ENCODE measurements at places on chromosomes 4 and X.

GRCh38 chr4:113593400-113594230, 167.9 kb downstream of the CAMK2D start:
- DNase-seq = no peak

GRCh38 chrX:68684919-68685304, 37.4 kb downstream of the STARD8 start:
- peak; percentile 11 for DNase-seq

DNA sequence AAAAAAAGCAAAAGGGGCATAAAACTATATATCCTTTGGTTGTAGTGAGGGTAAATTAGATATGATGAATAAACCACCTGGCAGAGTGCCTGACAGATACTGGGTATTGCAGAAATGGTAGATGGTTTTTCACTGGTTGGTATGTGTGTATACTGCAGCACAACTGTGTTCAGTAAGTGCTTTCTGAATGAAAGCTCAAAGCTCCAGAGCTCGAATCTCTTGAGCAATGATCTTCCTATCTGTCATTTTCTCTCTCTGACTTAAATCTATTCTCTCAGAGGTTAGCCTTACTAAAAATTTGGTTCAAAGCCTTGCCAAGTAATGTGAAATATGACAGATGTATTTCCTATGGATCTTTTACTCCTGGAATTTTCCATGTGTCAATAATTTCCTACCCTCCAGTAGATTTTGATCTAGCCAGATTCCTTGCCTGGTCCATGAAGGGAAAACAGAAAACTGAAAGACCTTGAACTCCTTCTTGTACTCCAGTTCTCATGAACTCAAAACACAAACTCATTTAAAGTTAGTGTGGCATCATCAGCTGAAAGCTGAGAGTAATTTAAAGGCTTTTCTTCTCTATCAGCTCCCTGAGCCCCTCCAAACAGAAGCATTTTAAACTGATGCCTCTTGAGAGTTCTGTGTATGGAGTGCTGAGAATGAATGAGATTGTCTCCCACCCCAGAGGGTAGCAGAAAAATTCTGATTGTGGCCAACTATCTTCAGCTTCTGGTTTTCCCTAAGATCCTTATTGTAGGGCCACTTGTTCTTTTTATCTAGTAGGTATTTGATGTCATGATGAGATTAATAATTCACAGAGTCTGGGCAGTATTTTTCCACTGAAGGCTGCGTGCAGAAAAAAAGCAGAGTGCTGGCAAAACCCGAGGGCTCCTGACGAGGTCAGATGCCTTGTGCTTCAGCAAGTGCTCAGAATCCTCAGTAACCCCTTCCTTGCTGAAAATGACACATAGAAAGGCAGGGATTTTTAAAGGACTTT, 363.4 kb upstream of the BOD1L1 start:
- no peak for DNase-seq

DNA sequence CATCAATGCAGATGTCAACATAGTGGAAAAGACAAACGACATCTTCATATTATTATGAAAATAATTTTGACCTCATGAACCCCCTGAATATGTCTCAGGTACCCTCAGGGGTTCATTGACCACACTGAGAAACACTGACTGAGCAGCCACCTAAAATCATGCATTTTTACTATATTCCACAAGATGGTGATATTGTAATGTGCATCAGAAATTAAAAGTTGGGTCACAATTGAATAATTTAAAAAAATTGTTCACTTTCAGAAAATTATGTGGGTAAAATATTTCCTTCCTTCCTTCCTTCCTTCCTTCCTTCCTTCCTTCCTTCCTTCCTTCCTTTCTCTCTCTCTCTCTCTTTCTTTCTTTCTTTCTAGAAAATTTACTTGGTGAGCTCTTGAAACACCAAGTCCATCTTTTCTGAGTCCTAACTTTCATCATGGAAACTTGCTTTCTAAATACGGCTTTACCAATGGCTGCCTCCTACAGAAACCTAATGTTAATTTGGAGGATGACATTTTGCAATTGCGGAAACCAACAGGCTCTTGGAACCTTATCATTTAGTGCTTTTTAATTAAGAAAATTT, 103.6 kb downstream of the RTL3 start:
- no peak for DNase-seq

DNA sequence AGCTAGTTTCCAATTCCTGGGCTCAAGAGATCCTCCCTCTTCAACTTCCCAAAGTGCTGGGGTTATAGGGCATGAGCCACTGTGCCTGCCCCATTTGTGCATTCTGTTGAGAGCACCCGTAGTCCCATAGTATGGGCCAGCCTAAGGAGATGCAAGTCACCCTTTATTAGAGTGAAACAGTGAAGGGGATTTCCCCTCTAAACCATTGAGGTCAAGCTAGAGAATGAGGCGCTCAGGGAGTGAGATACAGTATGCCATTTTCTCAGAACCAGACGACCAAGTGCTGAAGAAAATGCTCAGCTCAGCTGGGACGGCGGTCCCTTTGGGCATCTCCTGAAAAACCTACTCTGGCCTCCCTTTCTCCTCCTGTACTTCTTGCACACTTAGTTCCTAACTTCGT, 18.7 kb downstream of the RNF4 start:
- DNase-seq = no peak

GRCh38 chrX:149461746-149462145, 43.4 kb downstream of the IDS start:
- DNase-seq = no peak

DNA sequence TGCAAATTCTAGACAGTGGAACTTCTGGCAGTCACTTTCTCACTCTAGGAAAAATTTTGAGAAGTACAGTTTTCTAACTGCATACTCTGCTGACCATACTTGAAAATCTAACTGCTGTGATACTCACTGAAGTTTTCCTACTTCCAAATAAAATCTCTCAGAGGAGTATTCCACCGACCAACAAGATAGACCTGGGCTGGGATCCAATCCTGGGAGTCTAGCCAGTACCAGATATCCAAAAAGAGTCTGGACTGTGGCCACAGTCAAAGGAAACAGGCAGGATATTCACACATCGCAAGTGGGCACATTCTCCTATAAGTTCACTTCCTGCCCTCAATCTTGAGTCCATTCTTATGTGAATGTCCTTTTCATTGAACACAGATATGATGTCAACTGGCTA, 1138.7 kb upstream of the PCDH7 start:
- no peak for DNase-seq

DNA sequence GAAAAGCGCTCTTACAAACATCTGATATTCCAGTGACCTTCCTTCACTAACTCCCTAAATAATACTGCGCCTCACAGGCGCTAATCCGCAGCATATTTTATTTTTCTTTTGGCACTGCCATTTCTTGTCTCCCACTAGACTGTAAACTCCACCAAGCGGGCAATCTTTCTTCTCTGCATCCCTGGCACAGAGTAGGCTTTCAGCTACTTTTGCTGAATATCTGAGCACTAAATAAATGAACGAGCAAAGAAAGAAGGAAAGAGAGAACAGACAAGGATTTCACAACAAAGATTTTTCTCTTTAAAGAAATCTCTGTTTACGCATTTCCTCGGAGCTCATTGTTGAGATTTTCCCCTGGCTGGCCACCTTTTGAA, 12.7 kb downstream of the NKX3-2 start:
- DNase-seq = no peak

DNA sequence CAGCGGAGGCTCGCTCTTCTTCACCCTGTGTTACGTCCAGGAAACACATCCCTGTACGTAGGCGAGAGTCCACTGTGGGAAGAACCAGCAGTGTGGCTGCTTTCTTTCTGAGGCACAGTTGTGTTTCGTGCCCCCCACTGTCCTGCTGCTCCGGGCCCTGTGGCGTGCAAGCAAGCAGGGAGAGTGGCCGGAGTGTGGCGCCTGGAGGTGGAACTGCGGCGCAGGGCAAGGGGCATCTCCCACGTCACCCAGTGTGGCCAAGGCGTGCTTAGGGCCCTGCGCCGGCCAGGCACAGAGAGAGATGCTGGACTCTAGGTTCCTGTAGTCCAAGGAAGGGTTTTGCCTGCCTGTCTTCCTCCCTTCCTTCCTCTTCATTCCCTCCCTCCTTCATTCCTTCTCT, 13.3 kb upstream of the PSAPL1 start:
- DNase-seq = no peak

- no peak for DNase-seq
Observed at GRCh38 chr4:172867835-172868234, 300.8 kb upstream of the GALNT7 start.

DNA sequence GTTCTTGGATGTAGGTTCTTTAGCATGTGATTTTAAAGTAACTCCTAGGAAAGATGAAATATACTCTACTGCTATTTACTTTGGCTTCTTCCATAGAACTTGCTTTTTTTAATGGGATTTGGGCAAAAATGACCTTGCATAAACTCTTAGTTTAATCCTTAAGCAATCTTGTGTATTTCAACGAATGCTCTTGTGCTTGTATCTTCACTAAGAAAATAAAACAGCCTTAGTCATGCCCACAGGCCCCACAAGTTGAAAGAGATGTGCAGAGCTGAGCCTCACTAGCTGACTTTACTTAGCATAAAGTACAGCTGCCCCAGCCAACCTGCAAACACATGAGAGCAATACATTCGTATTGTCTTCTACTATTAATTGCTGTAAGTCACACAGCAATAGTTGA, 1609.2 kb downstream of the STIM2 start:
- DNase-seq = no peak

DNA sequence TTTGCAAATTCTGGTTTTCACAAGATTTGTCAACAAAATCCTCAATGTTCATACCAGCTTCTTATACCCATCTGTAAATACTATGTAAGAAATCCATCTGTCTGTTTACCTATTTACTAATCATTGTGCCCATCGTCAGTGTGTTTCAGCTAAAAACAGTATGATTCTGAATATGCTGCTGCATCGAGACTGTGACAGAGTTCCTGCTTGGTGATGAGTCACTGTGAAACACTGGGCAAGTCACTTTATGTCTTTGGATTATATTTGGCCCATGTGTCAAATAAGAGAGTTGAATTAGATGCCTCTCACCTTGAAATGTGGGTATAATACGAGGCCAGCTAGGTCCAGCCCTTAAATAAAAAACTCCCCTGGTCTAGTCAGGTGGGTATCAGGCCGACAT, 79.3 kb downstream of the CBLL2 start:
- DNase-seq = no peak

DNA sequence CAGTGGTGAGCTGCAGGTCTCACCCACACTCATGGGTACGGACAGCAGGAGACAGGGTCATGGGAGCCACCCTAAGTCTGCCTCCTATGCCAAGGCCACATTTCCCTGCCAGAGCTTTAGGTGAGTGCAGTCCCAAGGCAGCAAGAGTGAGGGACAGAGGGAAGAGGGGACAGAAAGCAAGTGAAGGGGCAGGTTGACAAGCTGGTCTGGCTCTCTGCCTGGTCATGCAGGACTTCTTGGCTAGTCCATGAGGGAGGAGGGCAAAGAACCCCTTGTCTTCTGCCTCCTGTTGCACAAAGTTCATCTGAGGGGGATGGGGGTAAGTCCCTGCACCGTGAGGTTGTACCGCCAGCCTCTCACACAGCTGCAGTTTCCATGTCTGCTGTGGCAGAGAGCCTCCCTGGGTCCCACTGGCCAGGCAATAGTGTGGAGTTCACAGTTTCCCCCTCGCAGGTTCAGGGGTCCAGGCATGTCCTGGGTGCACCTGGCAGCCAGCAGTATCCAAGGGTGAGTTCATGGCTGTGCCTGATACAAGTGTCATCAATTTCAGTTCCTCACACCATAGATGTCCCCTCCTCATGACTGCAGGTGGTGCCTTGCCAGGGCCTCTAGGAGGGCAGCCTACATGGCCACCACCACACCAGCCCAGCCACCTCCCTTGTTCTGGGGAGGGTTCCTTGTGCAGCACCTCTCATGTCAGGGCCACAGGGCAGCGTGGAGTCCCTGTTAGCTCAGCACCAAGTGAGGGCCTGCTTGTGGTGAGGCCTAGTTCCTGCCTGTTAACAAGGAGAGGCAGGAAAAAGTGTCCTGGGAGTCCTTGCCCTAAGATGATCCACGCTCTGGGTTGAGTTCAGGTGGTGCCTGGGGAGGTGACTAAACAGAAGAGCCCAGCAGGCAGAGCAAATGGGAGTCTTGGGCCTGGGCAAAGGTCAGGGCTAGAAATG, 72.5 kb downstream of the ADRA2C start:
- no peak for DNase-seq

DNA sequence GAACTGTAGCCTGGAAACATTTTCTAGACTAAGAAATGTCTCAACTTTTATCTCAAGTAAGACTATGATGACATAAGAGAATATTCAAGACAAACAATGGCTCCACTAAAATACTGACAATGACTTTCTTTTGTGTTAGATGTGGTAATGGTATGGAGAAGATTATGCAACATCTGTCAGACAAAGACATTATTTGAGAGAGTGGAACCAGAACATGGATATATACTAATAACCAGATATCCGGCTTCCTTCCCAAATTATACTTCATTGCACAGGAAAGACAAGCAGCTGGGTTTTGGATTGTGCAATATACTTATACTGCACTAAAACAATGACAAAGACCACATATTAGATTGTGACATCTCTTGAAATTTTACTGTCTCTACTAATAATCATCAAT, 290.8 kb upstream of the GIMD1 start:
- DNase-seq = no peak

GRCh38 chrX:16979226-16979625, 32.8 kb downstream of the REPS2 start:
- DNase-seq = no peak

- DNase-seq = no peak
Observed at GRCh38 chrX:29348288-29348687, 761.0 kb downstream of the IL1RAPL1 start.

DNA sequence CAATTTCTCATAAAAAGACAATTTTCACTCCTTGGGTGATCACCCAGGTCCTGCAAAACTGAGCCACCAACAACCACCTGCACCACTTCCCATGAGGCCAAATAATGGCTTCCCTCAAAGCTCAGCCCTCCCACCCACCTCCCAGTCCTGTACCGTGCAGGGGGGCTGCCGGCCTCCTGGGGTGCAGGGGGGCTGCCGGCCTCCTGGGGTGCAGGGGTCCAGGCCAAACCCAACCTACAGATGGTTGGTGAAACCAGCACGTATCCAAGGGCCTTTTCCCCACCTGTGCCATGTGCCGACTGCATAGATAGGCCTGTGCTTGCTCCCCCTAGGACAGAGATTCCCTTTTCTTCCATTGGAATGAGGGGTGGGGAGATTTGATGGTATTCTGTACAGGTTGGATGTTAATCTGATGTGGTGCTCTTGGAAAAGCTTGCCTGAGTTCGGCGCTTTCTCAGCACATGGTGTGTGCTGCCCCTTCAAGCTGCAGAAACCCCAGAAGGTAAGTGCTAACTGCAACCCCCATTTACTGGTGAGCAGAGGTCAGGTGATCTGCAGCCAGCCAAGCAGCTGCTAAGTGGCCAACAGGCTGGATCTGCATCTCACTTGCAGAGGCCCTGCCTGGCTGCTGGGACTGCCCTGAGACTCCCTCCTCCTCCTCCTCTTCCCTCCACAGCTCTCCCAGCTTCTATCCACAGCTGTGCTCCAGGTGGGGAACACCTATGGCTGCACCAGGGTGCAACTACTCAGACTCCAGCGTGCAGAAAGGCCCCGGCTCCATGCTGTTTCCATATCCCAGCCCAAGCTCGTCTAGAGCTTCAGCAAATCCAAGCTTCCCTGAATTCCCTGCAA, 38.8 kb downstream of the FRG1 start:
- DNase-seq = no peak

Data from NCI-H526 (cell line).